Stimulated activated CD8-positive, alpha-beta memory T cell treated with anti-CD3 and anti-CD28 coated beads, Interleukin-15, amount 100 ng/mL, for 4 hours (primary cell): ENCODE measurements at places on chromosomes 5 and 9.

DNA sequence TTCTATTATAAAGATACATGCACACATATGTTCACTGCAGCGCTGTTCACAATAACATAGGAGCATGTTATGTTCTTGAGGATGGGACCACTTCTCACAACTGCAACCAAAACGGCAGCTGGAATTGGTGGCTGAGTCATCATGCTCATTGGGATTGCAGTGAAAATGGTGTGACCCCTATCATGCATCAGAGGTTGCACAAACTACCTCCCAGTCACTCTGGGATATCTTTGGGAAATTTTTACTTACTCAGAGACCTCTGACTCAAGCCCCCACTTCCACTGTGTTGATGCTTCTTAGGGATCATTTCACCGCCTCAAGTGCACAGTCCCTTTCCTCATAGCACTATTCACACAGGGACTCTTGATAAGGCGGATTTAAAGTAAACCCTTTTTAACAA lies 474.1 kb downstream of the BNC2 start:
- DNase-seq: no peak

- no peak for DNase-seq
Measured at GRCh38 chr5:80125022-80125961, 90.1 kb downstream of the THBS4 start.

GRCh38 chr9:88373045-88373444 lies 15.2 kb upstream of the SPIN1 start:
- DNase-seq: no peak

GRCh38 chr5:14199902-14200301 lies 56.8 kb downstream of the TRIO start:
- DNase-seq: no peak

DNA sequence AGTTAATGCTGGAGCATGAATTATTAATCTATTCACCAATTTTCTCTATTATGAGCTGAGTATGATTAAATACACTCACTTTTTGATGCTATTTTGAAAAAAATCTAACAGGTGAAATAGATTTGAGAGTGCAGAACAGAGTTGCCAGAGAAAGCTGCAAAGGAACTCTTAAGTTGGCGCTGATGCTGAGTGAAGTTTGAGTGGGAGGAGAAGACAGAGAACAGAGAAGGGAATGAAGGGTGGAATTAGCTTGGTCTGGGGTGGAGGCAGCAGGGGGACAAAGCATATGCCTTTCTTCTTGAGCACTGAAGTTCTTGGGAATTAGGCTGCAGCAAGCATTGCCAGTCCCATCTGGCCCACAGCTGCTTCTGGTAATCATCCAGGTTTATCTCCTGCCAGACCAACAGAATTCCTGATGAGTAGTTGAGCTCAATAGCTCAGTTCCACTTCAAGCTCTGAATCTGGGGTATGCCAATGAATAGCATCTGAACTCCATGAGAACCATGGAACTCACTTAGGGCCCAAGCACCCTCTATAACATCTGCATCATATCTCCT lies 290.1 kb downstream of the HINT1 start:
- DNase-seq: no peak

DNA sequence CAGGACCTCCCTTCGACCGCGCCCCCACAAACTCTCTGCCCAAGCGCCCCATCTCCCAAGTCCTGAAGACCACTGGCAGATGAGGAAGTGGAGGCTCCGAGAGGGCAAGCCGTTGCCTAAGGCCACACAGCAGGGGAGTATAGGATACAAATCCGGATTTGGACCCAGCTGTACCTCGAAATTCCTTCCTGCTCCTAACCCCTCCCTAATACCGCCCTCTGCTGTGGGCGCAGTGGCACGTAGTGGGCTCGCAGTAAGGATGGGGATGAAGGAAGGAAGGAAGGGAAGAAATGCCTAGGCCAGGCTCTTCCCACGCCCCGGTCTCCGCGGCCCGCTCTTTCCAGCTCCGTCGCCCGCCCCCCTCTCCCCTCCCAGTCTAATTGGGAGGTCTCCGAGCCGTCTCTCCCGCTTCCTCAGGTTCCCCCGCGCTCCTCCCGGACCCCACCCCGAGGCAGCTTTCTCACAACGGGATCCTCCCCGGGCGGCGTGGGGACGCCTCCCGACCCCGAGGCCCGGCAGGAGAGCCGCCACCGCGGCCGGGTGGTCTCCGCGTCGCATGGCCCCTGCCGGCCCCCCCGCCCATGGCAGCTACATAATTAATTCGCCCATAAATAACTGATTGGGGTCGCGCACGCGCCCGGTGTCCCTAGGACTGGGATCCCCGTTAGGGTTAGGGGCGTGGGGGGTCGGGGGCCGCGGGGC lies 138.9 kb downstream of the C9orf50 start:
- no peak for DNase-seq

- DNase-seq: no peak
Measured at GRCh38 chr9:77218612-77219011, 41.3 kb downstream of the VPS13A start.

DNA sequence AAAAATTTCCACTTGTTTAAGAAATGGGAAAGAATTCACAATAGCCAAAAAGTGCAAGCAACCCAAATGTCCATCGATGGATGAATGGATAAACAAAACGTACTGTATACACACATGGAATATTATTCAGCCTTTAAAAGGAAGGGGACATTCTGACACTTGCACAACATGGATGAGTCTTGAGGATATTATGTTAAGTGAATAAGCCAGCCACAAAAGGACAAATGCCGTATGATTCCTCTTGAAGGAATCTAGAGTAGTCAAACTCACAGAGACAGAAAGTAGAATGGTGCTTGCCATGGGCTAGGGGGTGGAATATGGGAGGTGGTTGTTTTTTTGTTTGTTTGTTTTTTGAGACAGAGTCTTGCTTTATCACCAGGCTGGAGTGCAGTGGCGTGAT lies 3.8 kb upstream of the ATP6V0E1 start:
- no peak for DNase-seq

- no peak for DNase-seq
Measured at GRCh38 chr9:136886610-136887597, 588 bp downstream of the TRAF2 start.

- no peak for DNase-seq
Measured at GRCh38 chr5:159106193-159106568, 6.5 kb upstream of the EBF1 start.

DNA sequence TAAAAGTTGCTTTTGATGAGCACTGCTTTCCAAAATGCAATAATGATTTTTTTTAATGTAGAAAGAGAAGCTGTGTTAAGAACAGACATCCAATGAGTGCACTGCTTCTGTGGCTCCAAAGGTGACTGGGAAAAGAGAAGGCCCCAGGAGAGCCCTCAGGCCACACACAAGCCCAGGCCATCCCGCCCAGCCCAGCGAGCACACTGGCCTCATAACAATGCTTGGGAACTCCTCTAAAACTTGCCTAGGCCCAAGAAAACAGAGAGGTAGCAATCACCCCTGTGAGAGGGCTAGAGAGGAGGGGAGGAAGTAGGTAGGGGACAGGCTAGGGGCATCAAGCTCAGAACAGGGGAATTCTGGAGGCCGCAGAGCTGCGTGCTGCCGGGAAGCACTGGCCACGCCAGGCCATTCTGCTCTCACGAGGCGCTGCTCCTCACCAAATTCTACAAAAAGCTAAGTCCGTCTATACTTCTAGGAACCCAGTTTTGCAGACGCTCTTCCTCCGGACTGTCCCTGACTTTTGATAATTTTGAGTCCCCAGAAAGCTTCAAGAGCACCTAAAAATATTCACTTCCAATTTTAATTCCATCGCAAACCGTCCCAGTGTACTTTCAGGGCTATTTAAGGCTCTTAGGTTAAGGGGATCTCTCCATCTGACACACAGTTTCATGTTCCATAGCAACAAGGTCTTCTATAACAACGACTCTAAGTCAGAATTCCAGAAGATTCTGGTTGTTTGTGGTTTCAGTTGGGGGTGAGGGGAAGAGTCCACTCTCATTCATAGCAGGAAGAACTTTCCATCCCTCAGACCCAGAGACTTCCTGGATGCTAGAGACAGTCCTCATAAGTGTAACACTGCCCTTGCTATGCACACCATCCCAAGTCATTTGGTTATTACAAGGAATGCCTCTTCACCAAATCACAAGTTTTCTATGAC lies 51.0 kb downstream of the HABP4 start:
- DNase-seq: no peak
